ENCODE measurements at places on chromosomes 6 and 20.

DNA sequence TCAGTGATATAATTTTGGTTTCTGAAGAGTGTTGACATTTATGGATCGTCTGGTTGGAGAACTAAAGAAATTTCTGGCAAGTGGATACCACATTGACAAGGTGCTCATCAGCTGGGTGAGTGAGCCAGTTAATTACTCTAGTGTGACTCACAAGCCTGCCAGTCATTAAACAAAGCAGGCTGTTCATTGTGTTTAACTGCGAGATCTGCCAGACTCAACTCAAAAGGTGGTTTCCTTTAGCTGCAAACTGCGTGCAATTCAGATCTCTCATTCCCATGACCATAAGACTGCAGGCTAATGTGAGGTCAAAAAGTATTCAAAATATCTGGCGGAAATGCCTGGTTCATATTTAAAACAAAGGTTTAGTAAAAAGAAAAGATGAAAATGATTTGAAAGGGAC is 32.5 kb upstream of the IYD start:
- DNase-seq = peak; percentile 81

GRCh38 chr6:169858935-169859351 is 107.5 kb downstream of the ERMARD start:
- no peak for DNase-seq

DNA sequence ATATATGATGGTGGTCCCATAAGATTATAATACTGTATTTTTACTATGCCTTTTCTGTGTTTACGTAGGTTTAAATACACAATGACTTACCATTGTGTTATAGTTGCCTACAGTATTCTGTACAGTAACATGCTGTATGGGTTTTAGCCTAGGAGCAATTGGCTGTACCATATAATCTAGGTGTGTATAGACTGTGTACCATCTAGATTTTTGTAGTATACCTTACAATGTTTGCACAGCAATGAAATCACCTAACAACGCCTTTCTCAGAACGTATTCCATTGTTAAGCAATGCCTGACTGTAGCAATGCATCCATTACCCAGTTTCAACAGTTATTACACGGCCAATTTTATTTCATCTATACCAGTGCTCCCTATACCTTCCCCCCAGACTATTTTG is 10.7 kb downstream of the MACROD2 start:
- no peak for DNase-seq

DNA sequence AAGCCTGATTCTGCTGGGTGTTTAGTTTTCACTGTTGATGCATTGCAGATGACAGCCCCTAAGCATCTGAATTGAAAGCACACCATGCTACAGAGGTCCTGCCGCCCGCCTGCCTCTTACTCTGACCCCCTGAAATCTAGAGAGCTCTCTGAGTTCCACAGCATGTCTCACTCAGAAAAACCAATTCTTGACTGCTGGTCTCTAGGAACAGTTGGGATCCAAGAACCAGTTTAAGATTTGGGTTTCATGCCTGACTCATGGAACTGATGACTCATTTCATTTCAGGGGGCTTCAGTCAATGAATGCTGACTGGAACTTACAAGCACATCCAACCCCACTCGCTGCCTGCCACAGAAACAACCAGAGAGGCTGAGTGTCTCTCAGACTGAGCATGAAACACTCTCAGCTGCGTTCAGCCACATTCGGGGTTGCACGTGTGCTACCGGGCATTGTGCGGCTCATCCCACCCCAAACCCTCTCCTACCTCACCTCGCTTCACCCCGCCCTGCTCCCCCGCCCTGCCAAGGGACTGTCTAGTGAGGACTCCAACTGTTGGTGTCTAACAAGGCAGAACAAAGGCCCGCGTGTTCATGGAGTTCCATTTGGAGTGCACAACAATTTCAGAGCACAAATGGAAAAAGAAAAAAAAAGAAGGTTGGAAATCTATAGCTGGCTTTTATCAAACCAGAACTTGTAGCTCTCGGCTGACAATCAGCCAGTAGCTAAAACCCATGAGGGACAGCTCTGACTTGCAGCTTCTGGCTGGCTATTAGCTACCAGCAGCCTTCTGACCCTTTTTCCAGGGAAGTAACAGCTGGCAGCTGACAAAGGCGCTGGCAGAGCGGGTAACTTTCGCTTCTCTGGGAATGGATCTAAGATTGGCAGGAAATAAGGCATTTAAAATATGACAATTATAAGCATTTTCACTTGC is 20.0 kb upstream of the TRAF3IP2 start:
- peak; percentile 91 for DNase-seq

- DNase-seq = no peak
Measured at GRCh38 chr6:53583451-53583850, 38.5 kb upstream of the GCLC start.

- DNase-seq = no peak
Measured at GRCh38 chr6:154614641-154615040, 104.2 kb upstream of the CNKSR3 start.

- peak; percentile 21 for DNase-seq
Measured at GRCh38 chr6:14200047-14200446, 82.5 kb downstream of the CD83 start.

- no peak for DNase-seq
Measured at GRCh38 chr6:8831366-8832152, 396.2 kb upstream of the SLC35B3 start.

DNA sequence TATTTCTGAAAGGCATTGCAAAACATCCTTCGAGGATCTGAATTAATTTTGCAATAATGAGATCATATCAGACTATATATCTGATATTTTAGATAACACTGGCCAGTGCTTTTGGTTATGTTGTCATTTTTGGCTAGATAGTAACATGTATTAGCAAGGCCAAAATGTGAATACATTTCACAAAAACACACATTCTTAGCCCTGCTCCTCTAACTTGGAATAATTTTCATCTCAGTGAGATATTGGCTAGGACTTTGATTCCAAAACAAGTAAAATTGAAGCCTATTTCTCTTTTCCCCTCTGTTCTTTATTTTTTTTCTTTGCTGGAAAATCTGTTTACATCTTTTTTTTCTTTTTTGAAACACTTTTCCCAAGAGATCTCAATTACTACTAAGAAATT is 466.8 kb upstream of the CDH4 start:
- DNase-seq = no peak

DNA sequence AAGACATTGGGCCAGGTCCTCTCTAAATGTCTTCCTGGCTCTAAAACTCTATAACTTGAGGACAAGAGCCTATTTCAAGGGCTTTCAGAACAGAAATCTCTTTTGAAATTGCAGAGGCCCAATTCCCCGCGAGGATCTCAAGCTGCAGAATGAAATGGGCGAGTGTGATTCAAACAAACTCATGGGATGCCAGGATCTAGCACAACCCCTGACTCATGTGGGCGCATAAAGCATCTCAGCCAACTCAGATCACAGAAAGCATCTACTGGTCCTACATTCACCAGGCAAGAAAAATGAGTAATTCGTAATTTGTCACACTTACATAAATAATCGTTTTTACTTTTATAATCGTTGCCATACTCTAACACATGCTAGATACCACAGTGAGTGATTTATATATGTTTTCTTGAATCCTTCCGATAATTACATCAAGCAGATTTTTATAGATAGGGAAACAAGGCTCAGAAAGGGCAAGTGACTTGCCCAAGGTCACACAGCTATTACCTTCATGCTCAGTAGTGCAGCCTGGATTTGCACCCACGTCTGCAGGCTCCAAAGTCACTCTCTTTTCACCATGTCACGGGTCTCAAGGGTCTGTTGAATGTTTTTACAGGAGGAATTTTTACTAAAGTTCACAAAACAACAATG is 26.2 kb downstream of the FOXF2 start:
- DNase-seq = no peak

- no peak for DNase-seq
Measured at GRCh38 chr6:17224056-17224455, 57.1 kb upstream of the RBM24 start.

GRCh38 chr6:33678233-33678931 is 33.1 kb downstream of the UQCC2 start:
- DNase-seq = no peak

GRCh38 chr6:95084867-95085266 is 492.5 kb upstream of the MANEA start:
- no peak for DNase-seq

DNA sequence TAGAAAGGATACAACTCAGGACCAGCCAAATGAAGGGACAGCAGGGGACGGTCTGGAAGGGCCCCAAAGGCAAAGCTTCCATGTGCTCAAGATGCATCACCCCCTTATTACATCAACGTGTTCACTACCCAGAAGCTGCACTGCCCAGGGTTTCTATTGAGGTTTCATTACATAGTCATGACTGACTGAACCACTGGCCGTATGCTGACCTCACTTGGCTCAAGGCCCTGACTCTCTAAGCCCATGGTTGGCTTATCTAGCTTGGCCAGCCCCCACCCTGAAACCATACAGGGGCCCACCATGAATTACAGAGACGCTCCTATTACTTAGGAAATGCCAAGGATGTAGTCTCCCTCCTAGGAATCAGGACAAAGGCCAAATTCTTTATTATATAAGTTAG is 179.4 kb downstream of the FOXC1 start:
- no peak for DNase-seq

DNA sequence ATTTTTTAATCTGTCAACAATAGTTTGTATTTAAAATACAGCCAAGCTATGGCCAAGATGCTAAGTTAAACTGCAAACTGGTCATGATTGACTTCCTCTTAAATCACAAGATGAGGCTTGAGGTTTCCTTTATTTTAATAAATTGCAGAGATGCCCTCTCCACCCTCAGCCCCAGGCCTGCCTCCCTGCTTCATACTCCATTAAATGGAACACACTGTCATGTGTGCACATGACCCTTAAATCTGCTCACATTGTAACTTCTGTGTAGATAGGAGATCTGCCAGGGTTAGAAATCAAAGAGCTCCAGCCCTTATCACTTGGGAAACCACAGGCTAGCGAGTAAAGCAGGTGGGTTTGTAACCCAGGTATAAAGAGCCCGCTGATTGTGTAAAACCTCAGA is 20.8 kb downstream of the DUSP22 start:
- no peak for DNase-seq

DNA sequence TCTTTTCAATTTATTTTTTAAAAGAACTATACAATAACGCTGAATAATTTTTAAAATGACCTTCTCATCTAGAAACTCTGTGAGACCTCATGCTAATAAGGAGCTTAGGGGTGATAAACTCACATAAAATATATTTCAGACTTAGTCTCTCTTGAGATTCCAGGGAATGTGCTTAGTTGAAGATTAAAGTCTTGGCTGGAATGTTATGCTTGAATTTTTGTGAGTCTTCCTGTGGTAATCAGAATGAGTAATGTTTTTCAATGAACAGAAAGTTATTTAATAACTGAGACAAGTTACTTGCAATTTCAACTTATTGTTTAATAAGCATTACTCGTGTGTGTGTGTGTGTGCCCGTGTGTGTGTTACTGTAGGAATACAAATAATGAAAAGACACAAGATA is 379.9 kb upstream of the EPHA7 start:
- peak; percentile 31 for DNase-seq

- no peak for DNase-seq
Measured at GRCh38 chr6:45328523-45328922, 393 bp downstream of the RUNX2 start.

- peak; percentile 3 for DNase-seq
Measured at GRCh38 chr20:38805502-38805957, at the start of gene PPP1R16B. TSS of gene PPP1R16B (plus strand) at chr20:38805697. CDS start at chr20:38835926, 30,229 bp downstream.

DNA sequence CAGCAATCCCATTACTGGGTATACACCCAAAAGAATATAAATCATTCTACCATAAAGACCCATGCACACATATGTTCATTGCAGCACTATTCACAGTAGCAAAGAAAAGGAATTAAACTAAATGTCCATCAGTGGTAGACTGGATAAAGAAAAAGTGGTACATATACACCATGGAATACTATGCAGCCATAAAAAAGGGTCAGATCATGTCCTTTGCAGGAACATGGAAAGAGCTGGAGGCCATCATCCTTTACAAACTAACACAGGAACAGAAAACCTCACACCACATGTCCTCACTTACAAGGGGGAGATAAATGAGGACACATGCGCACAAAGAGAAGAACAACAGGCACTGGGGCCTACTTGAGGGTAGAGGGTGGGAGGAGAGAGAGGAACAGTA is 60.9 kb downstream of the DCDC2 start:
- DNase-seq = no peak

- peak; percentile 90 for DNase-seq
Measured at GRCh38 chr6:11586536-11586935, 49.0 kb downstream of the TMEM170B start.

DNA sequence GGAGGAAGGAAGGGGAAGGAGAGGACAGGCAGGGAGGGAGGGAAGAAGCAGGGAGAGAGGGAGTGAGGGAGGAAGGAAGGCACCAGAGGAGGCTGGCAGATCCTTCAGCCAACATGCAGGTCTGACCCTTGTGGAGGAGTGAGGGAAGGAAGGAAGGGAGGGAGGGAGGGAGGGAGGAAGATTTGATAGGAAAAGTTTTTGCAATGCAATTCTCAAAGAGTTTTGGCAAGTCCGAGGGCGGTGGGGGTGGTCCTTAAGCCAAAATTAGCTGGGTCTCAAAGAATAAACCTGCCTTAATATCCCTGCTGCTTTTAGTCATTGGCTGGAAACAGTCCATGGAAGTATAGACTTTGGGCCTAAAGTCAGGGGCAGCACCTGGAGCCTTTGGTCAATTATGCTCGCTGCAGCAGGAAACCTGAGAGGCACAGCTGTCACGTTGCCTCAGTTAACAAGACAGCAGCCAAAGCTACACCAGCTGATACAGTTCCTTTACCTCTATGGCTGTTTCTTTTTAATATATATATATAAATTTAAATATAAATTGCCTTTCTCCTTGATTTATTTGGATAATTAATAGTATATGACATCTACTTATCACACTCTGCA is 115.7 kb upstream of the RALGAPA2 start:
- DNase-seq = no peak

Measured in fibroblast of skin of abdomen (primary cell).